Body of pancreas (tissue), 4 donors: ENCODE measurements at places on chromosomes 3 and 15. TPM values are rescaled to one million over a fixed set of nuclear protein-coding genes. Genes with fewer than 3 reads are reported as not detected.
A peak's percentile ranks its signal among the peaks of the same experiment; 100 is the strongest.

DNA sequence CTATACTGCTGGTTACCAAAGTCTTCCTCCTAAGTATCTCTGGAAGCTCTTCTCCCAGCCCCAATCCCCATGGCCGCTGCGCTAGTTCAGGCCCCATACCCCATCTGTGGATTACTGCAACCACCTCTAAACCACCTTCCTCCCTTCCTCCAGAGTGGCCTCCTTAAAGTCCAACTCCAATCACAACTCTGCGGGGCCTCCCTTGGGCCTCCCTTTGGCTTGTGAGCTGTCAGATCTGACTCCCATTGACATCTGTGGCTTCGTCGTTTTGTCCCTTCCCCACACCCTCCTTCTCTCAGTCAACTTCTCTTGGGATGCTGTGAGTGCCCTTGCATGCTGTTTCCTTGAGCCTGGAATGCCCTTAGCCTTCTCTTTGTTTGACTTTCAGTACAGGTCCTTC, 9.3 kb upstream of the HRH1 start:
- no peaks in the 10 kb centered on the region for H3K4me1 ChIP-seq
- no peak overlapping the region for H3K27ac ChIP-seq
- no peaks in the 10 kb centered on the region for H3K27me3 ChIP-seq
- no peak for DNase-seq
- H3K4me3 ChIP-seq = no peak overlapping the region

Gene GP9
- not detected for total RNA-seq

- DNase-seq = no peak
- H3K27me3 ChIP-seq = no peaks in the 10 kb centered on the region
- no peak overlapping the region for H3K27ac ChIP-seq
- H3K4me3 ChIP-seq = no peak overlapping the region
- H3K36me3 ChIP-seq = no peaks in the 10 kb centered on the region
- H3K4me1 ChIP-seq = no peaks in the 10 kb centered on the region
Measured at GRCh38 chr3:79418855-79419621, 348.8 kb downstream of the ROBO1 start.

- no peak overlapping the region for H3K4me3 ChIP-seq
- no peak for DNase-seq
- no peak overlapping the region for H3K27ac ChIP-seq
- no peaks in the 10 kb centered on the region for H3K36me3 ChIP-seq
- peaks cover 20% of the 10 kb centered on the region for H3K4me1 ChIP-seq
Measured at GRCh38 chr15:35696767-35697231, 150.8 kb upstream of the DPH6 start.

GRCh38 chr3:16842272-16843270, 42.2 kb upstream of the PLCL2 start:
- H3K36me3 ChIP-seq = no peaks in the 10 kb centered on the region
- peak overlapping the region; percentile 71 for H3K27ac ChIP-seq
- no peaks in the 10 kb centered on the region for H3K27me3 ChIP-seq

DNA sequence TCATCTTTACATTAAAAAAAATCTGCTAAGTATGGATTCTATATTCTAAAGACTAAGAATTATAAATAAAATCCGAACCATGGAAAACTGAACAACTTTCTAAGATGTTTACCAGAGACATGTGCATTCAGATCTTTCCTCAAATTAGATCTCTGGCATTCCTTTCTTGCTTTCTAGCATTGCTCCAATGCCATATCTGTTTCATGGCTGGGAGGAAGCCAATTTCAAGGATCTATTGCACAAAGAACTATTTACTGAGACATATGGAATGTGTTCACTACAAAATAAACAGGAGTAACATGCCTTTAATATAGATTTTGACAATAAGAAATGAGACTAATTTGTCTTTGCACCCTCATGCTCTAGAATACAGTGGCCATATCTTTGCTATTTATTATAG, 45.1 kb upstream of the NANOGP8 start:
- H3K4me3 ChIP-seq = no peak overlapping the region
- no peak overlapping the region for H3K27ac ChIP-seq
- H3K27me3 ChIP-seq = no peaks in the 10 kb centered on the region
- H3K4me1 ChIP-seq = no peaks in the 10 kb centered on the region
- DNase-seq = no peak

- no peak for DNase-seq
- H3K27ac ChIP-seq = no peak overlapping the region
- H3K4me3 ChIP-seq = no peak overlapping the region
Measured at GRCh38 chr3:188361888-188362287, 207.9 kb downstream of the LPP start.

DNA sequence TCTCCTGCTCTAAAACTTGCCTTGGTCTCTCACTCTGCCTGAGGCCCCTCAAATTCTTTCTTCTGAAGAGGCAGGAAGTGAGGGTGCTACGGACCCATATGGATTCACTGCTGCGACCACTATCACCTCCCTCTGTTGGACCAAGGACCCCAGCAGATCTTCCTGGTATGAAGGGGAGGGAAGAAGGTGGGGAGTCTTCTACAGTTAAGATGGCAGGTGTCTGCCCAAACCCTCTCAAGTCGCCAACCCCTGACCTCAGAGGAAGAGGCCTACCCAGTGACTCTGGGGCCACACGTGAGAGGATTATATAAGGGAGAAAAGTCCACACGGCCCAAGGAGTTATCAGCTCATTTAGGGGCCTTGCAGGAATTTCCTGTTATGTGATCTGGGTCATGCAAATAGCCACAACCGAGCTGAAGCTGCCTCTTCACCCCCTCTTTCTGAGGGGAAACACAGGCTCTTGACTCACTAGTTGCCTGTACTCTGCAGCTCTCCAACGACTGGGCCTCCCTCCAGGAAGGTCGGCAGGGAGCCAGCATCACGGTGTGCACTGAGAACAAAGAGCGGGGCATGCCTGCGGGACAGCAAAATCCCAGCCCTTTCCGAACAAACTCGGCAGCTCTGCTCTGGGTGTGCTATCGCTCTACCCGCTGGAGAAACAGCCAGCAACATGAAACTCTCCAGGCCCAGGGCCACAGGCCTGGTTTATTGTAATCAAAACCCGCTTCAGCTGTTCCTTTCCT, 116.0 kb downstream of the XXYLT1 start:
- H3K36me3 ChIP-seq = no peaks in the 10 kb centered on the region
- H3K4me3 ChIP-seq = no peak overlapping the region
- peak; percentile 76 for DNase-seq
- H3K27me3 ChIP-seq = no peaks in the 10 kb centered on the region

Gene MESP1
- total RNA-seq = 4.3 TPM

DNA sequence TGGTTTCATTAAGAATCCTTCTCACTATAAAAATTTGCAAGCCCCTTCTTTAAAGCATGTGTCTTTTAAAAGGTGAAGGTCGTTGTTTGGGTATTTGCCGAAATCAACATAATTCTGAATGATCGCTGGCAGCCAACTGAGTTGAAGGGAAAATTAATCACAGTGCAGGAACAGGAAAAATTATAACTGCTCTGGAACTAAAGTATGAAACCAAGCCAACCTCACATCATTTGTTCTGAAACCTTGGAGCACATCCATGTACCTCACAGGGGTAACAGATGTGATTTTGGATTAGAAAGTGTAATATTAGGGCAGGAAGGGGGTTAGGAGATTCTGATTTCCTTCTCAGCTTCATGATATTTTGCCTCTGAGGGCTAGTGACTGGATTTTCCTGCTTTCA, 52.2 kb upstream of the PTX3 start:
- no peaks in the 10 kb centered on the region for H3K36me3 ChIP-seq
- no peak overlapping the region for H3K27ac ChIP-seq
- no peak overlapping the region for H3K4me3 ChIP-seq
- no peaks in the 10 kb centered on the region for H3K27me3 ChIP-seq
- DNase-seq = no peak
- no peaks in the 10 kb centered on the region for H3K4me1 ChIP-seq

- no peak overlapping the region for H3K4me3 ChIP-seq
- peaks cover 7% of the 10 kb centered on the region for H3K4me1 ChIP-seq
- H3K36me3 ChIP-seq = no peaks in the 10 kb centered on the region
- H3K27ac ChIP-seq = no peak overlapping the region
- DNase-seq = no peak
Measured at GRCh38 chr3:59595830-59596229, 546.0 kb upstream of the CFAP20DC start.

DNA sequence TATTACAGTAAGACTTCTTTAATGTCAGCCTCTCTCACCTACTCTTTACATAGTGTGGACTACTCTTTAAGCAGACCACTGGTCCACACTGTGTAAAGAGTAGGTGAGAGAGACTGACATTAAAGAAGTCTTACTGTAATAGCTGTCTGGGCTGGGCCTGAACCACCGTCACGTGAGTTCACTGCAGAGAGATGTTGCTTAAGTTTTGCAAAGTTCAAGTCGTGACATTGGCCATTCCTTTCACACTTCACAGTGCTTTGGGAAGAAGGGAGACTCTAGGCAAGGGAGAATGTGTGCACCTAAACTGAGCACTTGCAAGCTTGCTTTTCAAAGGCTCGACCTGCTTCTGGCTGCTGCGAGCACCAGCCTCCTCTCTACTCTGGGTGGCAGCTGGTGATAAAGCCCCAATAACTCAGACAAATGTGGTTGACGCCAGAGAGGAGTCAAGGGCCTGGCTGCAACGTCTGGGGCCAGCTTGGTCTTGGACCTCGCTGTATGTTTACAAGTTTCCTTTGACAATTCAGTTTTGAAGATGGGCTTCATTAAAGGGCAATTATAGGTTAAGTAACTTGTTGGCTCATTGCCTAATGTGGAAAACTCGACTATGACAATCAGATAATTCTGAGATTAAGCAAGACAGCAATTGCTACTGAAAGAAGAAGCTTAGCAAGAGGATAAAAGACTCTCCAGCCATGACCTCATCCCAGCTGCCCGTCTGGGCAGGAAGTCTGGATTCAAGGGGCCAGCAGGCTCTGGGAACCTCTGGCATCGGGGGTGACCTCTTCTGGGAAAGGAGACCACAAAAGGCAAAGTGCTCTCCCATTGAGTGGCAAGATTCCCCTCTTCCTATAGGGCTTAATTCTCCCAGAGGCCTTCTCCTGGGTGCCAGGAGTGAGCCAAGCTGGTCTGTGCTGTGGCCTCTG, 242.1 kb upstream of the TLE3 start:
- no peaks in the 10 kb centered on the region for H3K27me3 ChIP-seq
- no peaks in the 10 kb centered on the region for H3K36me3 ChIP-seq
- peaks cover 7% of the 10 kb centered on the region for H3K4me1 ChIP-seq
- no peak overlapping the region for H3K27ac ChIP-seq
- H3K4me3 ChIP-seq = no peak overlapping the region

DNA sequence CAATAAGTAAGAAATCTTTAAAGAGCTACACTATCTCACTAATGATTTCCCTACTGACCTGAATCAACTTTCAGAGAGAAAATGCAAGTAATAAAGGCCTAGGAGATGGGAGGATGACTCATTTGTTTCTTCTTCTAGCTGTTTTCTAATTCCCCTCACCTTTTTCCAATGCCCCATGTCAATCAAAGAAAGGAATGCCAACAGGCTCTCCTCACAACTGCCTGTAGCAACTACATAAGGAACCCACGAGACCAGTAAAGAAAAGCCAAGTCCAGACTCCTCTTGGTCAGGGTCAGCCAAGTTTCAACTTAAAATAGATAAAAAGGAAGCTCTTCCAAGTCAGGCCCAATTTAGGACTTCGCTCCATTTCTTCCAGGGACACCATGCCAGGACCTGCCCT, 201.9 kb downstream of the TNIK start:
- no peaks in the 10 kb centered on the region for H3K36me3 ChIP-seq
- no peak overlapping the region for H3K27ac ChIP-seq
- no peaks in the 10 kb centered on the region for H3K27me3 ChIP-seq
- H3K4me3 ChIP-seq = no peak overlapping the region

GRCh38 chr3:54986294-54986693, 58.4 kb upstream of the LRTM1 start:
- no peaks in the 10 kb centered on the region for H3K36me3 ChIP-seq
- no peaks in the 10 kb centered on the region for H3K27me3 ChIP-seq
- no peak for DNase-seq
- H3K4me1 ChIP-seq = no peaks in the 10 kb centered on the region
- H3K4me3 ChIP-seq = no peak overlapping the region

- no peaks in the 10 kb centered on the region for H3K27me3 ChIP-seq
- H3K36me3 ChIP-seq = no peaks in the 10 kb centered on the region
- H3K27ac ChIP-seq = peak overlapping the region; percentile 81
- H3K4me3 ChIP-seq = no peak overlapping the region
- peaks cover 17% of the 10 kb centered on the region for H3K4me1 ChIP-seq
Measured at GRCh38 chr15:39473298-39473947, 107.5 kb upstream of the THBS1 start.

Gene DPPA2
- total RNA-seq = not detected

DNA sequence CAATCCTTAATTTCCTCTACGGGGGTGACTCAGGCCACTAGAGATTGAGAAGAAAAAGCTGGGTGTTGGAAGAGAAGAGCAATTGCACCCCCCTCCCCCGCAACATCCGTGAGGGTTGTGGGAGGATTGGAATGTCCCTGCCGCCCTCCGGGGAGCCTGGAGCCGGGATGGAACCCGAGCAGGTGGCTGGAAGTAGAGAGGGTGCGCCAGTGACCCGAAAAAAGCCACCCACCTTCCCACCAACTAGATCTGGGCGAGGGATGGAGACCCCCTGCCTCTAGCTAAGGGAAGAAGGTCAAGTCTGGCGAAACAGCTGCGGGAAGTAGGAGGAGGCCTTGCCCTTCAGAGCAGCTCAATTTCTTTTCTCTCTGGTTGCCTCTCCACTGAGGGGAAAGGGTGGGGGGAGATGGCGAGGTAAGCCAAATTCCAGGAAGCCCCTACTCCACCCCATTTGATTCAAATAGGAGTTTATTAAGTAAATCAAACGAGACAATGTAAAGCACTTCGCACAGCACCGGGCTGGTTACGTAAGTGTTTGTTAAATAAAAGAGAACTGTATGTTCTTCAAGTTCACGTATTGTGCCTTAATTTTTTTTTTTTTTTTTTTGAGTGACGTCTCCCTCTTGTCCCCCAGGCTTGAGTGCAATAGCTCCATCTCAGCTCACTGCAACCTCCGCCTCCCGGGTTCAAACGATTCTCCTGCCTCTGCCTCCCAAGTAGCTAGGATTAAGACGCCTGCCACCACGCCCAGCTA, 1.1 kb upstream of the WWTR1 start:
- peak; percentile 14 for DNase-seq
- H3K4me1 ChIP-seq = peaks cover 12% of the 10 kb centered on the region
- no peaks in the 10 kb centered on the region for H3K36me3 ChIP-seq
- H3K4me3 ChIP-seq = peak overlapping the region; percentile 81
- no peaks in the 10 kb centered on the region for H3K27me3 ChIP-seq
